ENCODE measurements at places on chromosomes 5 and 9. TPM values are rescaled to one million over a fixed set of nuclear protein-coding genes. Genes with fewer than 3 reads are reported as not detected.

Gene F2RL2
- total RNA-seq = 0.89 TPM

DNA sequence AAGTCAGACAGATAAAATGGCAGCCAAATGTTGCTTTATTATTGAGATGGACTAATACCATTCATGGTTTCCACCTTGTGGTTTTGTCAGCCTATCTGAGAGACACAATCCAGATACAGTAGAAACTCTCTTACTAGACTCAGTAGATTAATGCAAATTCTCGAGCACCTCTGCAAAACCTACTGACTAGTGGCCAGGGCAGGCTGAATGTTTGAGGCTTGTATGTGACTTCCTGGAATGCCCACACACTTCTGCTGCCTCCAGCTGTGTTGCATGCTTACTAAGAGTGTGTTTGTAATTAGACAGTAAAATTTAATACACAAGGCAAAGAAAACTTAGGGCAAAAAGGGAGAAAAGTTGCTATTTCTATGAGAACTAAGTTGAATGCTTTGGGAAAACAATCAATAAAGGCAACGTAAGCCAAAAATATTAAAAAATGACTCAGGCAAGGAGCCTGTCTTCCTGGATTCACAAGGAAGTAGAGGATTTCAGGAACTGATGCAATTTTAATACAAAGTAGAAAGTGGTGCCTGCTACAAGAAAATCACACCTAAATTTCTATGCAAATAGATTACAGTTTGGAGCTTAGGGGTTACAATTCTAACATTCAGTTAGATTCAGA, 30.2 kb upstream of the CCNG1 start:
- DNase-seq = no peak

DNA sequence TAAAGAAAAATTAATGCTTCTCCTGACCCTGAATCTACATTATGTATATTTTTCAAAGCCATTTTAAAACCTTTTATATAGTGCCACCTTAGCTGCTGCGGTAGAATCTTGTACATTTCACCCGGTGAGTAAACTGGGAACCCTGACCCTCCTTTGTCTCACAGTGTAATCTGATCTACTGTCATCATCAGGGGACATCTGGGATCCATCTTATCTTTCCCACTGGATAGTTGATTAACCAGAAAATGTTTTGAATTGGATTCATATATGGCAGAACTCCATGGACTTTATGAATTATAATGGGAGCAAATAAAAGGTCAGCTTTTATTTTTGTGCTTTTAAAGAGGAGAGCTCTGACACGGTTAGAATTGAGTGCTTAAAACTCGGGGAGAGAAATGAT, 95.0 kb downstream of the ADAMTSL1 start:
- no peak for DNase-seq

- DNase-seq = no peak
These were observed 993.0 kb downstream of the MAT2B start for GRCh38 chr5:164498438-164498837.

DNA sequence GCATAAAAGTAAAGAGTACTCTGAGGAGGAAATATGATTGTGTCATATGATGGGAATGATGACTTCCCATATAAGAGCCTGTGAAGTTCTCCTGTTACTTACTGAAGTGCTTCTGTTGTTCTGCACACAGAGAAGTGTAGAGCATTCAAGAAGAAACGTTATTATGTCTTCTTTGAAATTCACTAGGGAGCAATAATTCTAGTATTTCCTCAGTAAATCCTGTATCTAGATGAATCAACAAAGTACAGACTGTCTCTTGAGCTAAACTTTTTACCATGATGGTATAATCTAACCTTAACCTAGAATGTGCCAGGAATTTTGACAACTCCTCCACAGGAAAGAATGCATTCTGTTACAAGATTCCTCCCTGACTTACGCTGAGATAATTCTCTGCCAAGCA, 18.9 kb upstream of the GHR start:
- no peak for DNase-seq

- DNase-seq = no peak
These were observed 859 bp upstream of the GRIA1 start for GRCh38 chr5:153489611-153490010.

Gene SMIM33
- not detected for total RNA-seq

Gene HTR4
- 0.13 TPM for total RNA-seq

Gene WNK2
- total RNA-seq = 6.6 TPM

DNA sequence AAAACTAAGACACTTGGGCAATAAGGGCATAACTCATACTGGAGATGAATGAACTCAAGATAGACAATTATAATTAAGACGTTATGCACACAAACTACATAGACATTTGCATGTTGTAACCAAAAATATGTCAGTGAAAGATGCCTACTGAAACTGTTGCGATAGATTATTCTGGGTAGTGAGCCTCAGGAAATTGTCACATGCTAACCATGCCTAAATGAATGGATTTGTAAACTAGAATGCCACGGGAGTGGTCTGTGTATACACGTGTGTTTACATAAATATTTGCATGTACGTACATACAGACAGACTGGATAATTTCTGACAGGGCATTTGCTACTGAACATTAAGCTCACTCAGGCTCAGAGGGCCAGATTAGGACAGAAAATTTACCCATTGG, 1.2 kb downstream of the NIPSNAP3B start:
- no peak for DNase-seq

Gene HNRNPAB
- 88.0 TPM for total RNA-seq

DNA sequence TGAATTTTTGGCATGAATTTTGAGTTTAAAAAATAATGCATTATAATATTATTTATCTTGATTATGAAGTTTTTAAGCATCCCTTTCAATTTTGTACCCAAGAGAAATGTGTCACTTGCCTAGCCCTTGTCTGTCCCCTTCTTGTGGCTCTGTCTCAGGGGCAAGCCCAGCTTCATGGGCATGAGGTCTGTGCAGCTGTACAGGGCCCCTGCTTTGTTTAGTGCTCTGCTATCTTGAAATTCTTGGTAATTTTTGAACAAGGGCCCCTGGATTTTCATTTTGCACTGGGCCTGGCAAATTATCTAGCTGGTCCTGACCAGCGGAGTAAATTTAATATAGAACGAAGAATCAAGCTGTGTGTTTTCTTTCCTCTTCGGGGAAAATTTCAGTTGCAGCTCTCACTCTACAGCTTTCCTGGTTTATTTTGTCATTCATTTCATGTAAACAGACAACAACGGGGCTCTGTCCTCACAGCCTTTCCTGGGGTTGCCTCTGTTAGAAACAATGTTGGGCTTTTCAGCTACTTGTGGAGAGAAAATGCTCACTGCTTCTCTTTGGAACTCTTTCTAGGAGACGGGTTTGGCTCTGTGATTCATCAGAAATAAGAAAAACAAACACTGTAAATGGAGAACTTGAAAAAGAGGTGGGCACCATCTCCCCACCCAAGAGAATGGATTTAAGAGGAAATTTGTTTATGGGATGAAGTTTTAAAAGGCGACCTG, 41.1 kb downstream of the LIX1 start:
- DNase-seq = no peak
